AML-193 (cell line): ENCODE measurements at places on chromosomes 7 and 10.
A peak's percentile ranks its signal among the peaks of the same experiment; 100 is the strongest.

GRCh38 chr10:127720903-127721302 is 16.1 kb upstream of the FOXI2 start:
- DNase-seq, result no peak

GRCh38 chr7:41292487-41292886 is 410.4 kb downstream of the INHBA start:
- DNase-seq, result no peak

DNA sequence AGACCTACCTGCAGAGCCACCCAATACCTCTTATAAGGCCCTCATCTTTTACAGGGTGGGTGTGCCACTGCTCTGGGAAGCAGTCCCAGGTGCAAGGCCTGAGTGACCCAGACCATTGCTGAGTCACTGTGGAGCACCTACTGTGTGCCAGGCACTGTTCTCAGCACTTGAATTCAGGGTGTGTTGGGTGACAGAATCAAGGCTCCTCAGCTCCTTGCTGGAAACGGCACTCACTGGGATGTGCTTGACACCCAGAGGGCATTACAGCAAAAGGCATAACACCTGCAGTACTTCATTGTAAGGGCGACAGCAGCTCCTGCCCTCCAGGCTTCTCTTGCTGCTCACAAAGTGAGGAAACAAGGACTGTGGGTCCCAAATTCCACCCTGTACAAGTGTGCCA is 7.1 kb downstream of the CAMK2B start:
- no peak for DNase-seq

DNA sequence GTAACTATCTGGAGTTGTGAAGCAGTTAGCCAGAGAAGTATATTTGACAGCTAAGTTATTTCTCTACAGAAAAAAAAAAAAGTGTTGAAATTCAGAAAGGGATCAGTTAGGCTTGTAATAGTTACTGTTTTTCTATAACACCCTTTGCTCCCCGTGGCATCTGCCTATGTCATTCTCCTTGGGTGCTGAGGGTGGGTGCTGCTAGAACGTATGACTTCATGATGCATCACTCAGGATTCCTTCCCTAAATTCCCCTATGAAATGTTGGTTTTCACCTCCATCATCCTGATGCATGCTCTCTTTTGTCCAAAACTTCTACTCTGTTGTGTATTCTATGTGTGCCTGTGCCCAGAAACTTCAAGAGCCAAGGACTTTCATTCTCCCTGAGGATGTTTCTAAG is 536.4 kb downstream of the GRM8 start:
- DNase-seq, result no peak

DNA sequence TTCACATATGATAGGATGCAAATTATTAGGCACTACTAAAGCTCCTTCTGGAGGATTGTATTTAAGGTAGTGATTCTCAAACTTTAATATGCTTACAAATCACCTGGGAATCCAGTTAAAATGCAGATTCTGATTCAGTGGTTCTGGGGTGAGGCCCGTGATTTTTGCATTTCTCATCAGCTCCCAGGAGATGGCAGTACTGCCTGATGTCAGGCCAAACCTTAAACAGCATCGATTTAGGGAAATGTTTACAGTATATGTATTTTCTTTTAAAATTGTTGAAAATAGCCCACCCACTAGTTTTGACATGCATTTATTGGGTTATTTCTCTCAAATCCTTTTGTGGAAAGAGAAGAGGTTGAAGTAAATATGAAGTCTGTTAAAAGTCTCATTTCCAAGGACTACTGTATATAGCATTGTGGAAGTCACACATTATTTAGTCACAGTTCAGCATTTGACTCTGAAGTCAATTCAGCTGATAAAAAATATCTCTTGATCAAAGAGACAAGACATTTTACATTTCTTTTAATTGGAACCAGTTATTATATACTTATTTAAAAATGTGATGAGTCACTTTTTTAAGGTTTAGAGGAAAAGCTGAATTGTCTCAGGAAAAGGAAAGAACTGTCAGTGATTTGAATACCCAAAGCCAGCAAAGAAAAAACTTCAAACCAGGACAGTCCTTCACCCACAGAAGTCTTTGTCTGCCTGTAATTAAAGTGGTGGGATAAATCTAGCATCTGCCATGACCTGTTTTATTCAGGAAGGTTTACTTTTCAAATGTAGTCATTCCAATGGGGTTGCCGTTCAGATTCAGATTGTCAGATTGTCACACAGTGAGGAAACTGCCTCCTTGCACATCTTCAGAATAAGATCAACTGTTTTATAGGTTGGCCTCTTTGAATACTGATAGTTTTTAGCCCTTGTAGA is 21.1 kb upstream of the HBP1 start:
- peak; percentile 23 for DNase-seq

GRCh38 chr7:98252425-98253054 is 508 bp upstream of the TECPR1 start:
- DNase-seq, result no peak

DNA sequence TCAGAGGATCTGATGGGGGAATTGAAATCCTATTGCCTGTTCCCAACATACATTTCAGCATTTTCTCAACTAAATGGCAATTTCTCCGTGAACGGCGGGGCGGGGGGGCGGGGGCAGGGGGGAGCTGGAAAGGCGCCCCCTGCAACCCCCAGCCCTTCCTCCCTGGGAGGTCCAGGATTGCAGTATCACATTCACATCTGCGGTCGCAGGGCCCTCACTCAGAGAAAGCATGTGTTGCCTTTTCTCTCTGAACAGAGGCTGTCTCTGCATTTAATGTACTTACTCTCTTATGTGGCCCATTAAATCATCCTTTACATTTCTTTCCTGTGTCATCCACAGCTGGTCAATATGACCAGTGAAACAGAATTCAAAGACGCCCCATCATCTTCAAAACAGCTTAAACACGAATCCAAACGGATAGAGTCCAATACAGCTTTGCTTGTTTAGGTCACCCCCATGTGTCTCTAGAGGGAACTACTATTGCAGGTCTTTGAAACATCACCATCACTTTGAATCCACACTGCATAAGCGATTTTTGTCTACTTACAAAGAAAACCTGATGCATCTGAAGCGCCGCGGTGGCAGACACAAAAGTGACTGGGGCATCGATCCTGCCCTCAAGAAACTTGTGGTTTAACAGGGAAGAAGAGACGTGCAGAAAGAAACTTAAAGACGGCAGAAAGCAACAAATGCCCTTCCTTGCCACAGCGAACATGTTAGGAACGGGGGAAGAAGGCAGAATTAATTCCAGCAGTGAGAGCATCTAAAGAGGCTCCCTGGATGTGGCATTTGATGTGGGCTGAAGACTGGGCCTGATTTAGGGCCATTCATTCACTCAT is 17.0 kb upstream of the ECHDC3 start:
- peak; percentile 57 for DNase-seq

GRCh38 chr10:68625316-68625921 is 65.3 kb downstream of the TET1 start:
- no peak for DNase-seq

- peak; percentile 10 for DNase-seq
These were observed 853.5 kb downstream of the KCNMA1 start for GRCh38 chr10:76784076-76784475.
